AG09309 (cell line): ENCODE measurements at places on chromosomes 3 and 15.

GRCh38 chr15:83898361-83898760 is 244.4 kb downstream of the ADAMTSL3 start:
- no peak for DNase-seq

DNA sequence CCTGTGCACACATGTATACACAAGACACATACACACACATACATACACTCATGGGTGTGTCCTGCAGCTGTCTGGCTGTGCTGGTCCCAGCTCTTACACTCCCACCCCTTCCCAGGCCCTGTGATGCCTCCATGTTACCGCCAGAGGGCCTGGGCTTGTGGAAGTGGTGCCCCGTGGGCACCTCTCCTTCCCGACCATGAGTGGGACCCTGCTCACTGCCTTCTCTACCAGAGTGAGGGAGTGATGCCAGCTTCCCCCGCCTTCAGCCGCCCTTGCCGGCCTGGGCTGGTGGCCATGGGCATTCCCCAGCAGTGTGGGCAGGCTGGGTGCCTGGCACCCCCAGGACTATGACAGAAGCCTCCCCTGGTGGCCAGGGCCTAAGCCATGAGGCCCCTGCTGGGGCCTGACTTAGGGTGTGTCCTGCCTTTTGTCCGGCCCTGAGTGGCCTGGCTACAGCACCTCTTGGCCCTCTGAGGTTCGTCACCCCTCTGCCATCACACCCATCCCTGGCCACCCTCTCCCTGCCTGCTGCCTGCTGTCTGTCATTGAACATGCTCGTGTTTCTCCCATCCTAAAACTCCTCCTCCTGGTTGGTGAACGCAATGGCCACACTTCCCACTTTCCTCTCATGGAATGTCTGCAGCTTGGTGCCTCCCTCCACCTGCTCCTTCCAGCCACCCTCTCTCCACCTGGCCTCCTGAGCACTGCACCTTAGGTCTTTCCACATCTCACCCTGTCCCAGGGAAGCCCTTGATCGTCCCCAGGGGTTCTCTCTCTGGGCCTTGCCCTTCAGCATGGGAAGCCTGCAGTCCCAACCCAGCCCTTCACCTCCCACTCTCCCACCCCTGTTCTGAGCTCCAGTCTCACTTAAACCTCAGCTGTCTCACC is 14.6 kb downstream of the HDAC11 start:
- no peak for DNase-seq

DNA sequence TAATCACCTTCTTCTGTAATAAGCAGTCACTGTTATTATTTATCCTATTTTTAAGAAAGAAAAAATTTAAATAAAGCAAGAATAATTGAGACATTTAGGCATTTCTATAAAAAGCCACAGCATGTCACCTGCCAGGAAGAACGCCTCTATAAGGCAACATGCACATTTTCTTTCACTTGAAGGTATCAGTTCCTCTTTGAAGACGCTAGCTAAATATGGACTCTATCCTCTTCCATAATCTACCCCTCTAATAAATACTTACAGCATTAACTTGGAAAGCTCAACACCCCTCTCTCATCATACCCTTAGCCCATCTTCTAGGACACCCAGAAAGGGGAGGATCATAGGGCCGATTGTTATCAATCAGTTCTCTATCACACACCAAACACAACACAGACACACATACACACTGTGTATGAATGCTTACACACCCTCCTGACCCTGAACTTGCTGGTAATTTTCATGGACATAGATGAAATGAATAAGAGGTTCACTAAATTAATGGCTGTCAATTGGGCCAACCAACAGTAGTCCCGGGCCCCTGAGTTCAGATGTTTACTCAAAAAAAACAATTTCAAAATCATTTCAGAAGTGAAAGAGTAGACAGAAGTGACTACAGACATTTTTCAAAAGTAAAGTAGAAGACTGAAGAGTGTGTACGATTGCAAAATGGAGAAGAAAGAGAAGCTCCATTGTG is 102.5 kb downstream of the ZMAT3 start:
- DNase-seq, result no peak

DNA sequence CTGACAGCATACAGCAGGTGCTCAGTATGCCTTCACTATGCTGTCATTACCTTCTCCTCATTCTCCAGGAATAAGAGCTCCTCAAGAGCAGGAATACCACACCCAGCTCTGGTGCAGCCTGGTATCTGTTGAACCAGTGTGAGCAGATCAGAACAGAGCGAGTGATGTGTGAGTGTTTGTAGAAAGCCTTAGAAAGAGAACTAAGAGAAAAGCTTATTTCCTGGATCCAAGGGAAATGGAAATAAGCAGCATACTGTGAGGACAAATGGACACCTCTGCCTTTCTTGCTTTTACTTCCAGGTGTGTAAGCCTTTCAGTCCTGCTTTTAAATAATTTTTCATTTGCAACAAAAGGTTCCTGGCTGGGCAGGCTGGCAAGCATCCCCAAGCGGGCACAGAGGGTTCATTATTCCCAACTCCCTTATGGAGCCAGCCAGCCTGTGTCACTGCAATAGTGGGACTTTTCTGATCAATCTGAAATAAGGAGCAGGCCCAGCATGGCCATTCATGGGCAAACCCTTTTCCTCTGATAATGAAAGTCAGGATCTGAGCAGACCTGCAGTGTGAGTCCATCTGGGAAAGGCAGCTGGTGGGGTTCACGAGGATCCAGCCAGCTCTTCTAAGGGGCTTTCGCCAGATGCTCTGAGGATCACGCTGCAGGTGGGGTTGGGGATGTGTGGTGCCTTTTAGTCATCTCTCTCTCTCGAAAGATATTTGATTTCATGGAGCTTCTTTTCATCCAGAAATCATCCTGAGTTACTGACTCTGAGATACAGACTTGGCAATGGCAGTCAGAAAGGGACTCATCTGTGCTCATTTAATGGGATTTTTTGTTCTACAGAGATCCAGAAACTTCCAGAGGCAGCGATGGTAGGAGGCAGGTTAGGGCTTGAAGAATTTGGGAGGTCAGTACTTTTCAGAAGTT is 594.9 kb upstream of the CFAP20DC start:
- no peak for DNase-seq

DNA sequence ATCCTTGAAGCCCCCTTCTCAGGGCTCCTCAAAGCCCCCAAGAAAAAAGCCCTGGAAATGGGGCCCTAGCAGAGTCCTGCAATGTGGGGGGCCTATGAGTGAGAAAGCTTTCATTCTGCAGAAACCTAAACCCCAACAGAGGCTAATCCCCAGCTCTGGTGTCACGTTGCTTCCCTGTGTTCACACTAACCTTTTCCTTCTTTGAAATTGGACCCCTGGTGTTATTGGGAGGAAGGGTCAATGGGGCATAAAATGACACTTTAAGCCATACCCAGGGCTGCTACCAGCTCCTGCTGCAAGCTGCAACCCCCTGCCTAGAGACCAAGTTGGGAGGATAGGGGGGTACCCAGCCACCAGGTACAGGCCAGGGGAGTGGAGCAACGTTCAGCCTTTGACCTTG is 2.1 kb downstream of the CYP1A2 start:
- DNase-seq, result no peak

- no peak for DNase-seq
Measured at GRCh38 chr3:171099911-171100310, 73.4 kb upstream of the SLC2A2 start.

DNA sequence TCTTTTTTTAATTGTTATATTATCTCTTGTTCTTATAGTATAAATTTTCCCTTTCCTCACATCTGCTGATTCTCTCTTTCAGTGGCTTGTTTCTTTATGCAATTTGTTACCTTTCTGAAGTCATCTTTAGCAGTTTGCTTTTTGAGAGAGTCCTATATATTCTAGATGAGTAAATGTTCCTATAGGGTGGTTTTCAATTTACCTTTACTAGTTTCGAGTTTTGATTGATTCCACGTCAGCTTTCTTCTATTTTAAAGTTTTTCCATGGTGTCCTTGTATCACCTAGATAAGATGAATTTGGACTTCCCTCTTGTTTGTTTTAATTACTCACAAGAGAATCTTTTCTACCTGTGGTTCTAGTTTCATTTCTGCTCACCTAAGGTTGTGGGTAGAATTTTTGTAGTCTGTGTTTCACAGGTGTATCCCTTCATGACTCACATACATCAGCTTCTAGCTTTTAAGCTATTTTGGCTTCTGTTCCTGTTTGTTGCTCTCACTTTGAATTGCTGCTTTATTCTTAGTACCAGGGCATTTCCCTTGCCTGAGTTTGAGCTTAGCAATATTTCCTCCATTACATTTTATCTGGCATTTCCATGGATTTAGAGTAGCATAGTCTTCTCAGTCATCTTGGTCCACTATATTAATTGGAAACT is 6.4 kb downstream of the TEX9 start:
- DNase-seq, result no peak

- no peak for DNase-seq
Measured at GRCh38 chr3:137764001-137764433, at the start of gene SOX14. SOX14 (plus strand) TSS chr3:137764315; CDS start chr3:137764785, 470 bp downstream.

DNA sequence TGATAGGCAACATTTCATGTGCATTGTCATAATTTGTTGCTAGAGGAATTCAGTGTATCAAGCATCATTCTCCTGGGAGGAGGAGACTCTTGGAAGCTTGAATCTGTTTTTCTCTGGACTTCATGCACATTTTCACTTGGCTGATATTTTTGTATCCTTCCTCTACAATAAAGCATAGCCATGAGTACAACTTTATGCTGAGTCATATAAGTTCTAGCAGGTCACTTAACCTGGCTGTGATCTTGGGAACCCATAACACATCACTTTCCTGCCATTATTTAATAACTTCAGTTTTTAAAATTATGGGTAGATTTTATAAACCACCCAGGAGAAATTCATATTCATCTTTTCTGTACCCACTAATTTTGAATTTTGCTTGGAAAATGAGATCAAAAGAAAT is 203.0 kb upstream of the CD96 start:
- DNase-seq, result no peak

- DNase-seq, result no peak
Measured at GRCh38 chr3:58743296-58743695, 76.7 kb upstream of the FAM3D start.
